ENCODE measurements at places on chromosomes 1 and 21. TPM values are rescaled to one million over a fixed set of nuclear protein-coding genes. Genes with fewer than 3 reads are reported as not detected.

CCDC190 gene
- 0.31 TPM for polyA plus RNA-seq

FHL3 gene
- 17.4 TPM for polyA plus RNA-seq

ATP1A2 gene
- polyA plus RNA-seq, result 7.7 TPM

SLC19A1 gene
- polyA plus RNA-seq, result 27.9 TPM

DNA sequence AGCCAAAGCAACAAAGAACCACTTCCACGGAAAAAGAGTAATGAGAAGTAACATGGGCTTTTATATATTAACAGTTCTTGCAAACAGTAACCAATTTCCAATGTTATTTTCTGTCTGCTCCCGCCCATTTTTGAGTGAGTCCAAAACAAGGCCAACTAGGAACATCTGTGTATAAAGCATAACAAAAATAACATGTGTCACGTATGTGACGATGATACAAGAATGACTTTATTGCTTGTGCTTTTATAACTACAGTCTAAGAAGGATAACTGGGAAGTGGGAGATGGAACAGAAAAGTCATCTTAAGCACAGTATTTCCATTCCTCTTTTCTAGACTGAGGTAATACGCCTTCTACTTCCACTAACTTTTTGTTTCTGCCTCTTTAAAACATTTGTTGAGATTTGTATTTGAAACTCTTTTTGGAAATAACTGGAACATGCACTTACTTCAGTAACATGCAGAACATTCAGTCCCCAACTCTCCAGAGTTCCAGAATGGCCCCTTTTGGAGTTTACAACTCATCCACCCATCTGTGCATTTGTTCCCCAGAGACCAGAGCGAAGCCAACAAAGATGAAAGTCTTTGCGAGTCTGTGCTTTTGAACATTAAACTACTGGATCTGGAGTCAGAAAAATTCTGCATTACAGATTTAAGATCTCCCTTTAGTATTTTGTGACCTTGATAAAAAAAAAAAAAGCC, 143.0 kb upstream of the ZRANB2 start:
- DNase-seq, result no peak

DNA sequence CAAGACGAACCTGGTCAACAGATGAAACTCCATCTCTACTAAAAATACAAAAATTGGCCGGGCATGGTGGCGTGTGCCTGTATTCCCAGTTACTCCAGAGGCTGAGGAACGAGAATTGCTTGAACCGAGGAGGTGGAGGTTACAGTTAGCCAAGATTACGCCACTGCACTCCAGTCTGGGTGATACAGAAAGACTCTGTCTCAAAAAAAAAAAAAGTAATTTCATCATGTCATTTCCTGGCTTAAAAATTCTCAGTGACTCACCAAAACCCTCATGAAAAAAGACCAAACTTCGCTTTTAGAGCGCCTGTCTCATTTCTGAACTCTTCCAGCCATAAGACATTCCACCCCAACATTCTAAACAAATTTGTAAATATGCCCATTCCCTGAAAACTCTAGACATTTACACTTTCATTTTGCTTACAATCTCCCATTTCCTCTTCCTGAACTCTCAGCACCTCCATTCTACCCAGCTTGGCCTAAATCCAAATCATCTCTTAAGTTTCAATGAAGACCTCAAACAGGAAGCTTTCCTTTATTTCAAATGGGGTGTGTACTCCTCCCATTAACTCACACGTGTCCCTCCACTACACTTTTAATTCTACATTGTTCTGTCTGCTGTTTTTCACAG, 50.5 kb upstream of the PRRC2C start:
- no peak for DNase-seq

- no peak for DNase-seq
These were observed 38.5 kb upstream of the ENAH start for GRCh38 chr1:225691377-225691776.

GRCh38 chr1:69172003-69173000, 395.4 kb upstream of the LRRC7 start:
- DNase-seq, result no peak

DNA sequence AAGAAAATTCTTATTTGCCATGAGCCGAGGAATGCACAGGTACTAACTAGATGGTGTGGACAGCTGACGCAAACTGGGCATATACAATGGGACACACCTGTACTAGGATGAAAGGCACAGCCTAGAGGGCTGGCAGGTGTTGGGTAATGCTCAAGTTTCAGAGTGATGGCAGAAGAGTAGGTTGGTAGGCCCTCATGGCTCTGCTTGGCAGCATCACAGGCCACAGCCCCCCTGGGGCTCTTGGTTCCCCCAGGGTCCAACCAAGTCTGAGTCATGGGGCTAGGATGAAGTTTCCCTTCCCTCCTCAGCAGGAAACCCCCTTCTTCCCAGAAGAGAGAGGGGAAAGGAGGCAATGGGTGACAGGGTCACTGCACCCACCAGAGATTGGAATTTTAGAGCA, 35.2 kb downstream of the SPEN start:
- no peak for DNase-seq

DNA sequence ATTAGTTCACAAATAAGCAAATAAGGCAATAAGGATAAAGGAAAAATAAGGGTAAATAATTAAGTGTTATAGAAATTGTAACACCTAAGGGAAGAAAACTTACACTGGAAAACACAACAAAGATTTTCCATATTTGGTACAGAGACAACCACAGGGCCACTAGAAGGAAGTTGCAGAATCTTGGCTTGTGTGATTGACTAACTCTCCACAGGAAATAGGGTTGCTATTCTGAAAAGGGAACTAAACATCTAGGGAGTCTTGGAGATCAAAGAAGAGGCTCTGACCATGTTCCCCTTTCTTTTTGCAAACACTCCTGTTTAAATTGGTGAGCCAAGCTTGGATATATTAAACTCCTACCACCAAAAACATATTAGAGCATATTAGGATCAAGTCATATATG, 59.1 kb downstream of the APCS start:
- DNase-seq, result no peak

GRCh38 chr1:181476581-181476980, 6.7 kb upstream of the CACNA1E start:
- no peak for DNase-seq

DNA sequence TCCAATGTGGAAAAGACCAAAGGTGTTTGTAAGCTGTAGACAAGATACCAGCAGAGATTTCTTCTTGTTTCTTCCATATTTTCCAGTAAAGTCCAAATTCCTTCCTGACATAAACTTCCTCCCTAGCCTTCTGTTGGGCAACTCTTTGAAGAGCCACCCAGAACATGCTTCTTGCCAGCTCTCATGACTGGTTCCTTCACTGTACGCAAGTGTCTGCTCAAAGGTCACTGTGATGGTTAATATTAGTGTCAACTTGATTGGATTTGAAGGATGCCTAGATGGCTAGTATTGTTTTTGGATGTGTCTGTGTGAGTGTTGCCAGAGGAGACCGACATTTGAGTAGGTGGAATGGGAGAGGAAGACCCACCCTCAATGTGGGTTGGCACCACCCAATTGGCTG, 416.6 kb upstream of the RUNX1 start:
- no peak for DNase-seq

DNA sequence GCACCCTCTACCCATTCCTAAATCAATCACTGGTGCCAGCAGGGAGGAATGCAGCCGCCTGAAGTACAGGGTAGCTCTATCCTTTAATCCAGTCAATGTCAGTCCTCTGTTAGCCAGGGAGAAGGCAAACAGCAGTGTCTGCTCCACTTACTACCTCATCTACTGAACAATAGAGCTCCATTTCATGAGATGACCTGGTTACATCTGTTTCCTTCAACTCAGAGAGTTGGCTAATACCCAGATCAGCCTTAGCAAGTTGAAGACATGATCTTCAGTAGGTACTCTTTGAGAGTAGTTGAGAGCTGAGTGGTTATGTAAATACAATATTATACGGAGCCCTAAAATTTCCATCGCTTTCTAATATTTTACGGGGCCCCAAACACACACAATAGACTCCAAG, 46.1 kb upstream of the CD34 start:
- no peak for DNase-seq

DNA sequence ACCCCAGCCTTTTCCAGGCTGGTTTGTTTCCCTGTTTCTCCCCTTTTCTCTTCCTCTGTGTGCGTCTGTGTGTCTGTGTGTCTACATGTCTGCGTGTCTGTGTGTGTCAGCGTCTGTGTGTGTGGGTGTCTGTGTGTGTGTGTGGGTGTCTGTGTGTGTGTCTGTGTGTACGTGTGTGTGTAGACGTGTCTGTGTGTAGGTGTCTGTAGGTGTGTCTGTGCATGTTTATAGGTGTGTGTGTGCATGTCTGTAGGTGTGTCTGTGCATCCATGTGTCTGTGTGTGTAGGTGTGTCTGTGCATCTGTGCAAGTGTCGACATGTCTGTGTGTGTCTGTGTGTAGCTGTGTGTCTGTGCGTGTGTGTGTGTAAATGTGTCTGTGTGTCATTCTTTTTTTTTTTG, 3.3 kb downstream of the TTLL10 start:
- DNase-seq, result peak; percentile 6

- DNase-seq, result no peak
These were observed 53.1 kb downstream of the APP start for GRCh38 chr21:26117324-26117971.

GRCh38 chr1:25651036-25651640, 34.5 kb downstream of the MAN1C1 start:
- no peak for DNase-seq

- no peak for DNase-seq
These were observed 650.8 kb downstream of the PLPP3 start for GRCh38 chr1:55928576-55928975.

GRCh38 chr1:57137980-57138379, 172.2 kb upstream of the C8B start:
- no peak for DNase-seq
